Brain pericyte (primary cell): ENCODE measurements at places on chromosomes 13 and 19.

DNA sequence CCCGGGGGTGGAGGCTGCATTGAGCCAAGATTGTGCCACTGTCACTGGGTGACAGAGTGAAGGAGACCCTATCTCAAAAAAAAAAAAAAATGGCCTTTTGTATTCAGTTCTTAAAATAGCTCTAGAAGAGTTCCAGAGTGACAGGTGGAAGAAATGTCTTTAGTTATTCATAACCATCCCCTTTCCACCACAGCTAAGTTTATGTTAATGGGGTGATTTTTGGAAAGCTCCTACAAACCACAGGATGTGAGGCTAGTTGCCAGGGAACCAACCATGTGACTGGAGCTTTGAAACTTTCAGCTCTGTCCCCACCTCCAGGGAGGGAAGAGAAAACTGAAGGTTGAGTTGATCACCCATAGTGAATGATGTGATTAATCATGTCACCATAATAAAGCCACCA, 6.9 kb downstream of the ZNF490 start:
- no peak for DNase-seq

- no peak for DNase-seq
Observed at GRCh38 chr19:39928357-39928725, 6.1 kb downstream of the FCGBP start.

GRCh38 chr13:22061806-22062391, 391.0 kb downstream of the FGF9 start:
- no peak for DNase-seq

DNA sequence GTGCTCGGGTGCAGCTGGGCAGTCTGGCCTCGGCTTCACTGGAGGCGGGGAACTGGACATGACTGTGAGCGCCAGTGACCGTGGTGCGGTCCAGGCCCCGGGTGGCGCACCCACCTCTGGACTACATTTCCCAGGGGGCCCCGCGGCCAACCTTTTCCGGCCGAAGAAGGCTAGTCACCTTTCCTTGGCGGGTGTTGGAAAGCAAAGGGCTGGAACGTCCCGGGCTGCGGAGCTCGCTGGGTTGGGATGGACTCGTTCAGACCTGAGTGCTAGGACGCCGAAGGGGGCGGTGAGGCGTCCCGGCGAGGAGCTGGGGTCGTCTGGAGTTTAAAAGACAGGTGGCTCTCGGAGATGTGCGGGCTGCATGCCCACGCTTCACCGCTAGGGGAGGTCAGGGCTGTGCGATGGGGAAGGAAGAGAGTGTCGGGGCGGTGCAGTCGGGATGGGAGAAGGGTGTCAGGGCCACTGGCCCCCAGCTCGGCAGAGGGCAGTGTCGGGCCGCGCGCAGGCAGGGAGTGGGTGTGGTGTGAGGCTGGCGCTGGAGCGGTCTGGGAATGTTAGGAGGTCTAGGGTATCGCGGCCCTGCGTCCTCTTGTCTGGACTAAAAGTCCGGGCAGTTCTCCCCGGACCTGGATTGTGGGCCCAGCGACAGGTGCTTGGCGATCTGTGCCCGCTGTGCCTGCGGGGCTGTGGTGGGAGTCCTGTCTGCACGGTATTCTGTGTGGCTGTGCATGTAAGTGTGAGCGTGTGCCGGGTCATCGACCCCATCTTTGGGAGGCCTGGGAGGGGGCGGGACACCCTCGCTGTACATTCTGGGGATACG, 57.1 kb downstream of the ZNF568 start:
- DNase-seq, result peak; percentile 33

DNA sequence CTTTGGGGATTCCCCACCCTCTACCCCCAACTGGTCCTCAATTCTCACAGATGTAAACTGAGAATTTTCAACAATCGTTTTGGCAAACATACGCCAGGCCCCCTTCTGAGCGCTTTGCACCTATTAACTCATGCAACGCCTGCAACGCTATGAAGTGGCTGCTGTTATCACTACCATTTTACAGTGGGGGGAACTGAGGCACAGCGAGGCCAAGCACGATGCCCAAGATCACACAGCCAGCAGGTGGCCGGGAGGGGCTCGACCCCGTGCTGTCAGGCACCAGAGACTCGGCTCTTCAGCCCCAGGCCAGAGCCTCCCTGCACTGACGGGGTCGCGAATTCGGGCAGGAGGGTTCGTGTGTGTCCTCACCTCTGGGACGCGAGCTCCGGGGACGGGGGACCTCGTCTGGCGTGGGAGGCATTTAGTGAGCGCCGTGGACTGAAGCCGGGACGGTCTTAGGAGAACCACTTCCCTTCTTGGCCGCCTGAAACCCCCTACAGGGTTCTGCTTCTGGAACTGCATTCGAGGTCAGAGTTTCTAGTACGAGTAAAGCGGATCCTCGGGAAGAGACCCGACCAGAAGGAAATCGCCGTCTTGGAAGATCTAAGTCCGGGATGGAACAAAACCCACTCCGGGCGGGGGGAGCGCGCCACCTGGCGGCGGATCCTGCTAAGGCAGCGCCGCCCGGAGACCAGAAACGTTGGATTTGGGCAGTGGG, 21.0 kb downstream of the ZNF114 start:
- DNase-seq, result peak; percentile 76

DNA sequence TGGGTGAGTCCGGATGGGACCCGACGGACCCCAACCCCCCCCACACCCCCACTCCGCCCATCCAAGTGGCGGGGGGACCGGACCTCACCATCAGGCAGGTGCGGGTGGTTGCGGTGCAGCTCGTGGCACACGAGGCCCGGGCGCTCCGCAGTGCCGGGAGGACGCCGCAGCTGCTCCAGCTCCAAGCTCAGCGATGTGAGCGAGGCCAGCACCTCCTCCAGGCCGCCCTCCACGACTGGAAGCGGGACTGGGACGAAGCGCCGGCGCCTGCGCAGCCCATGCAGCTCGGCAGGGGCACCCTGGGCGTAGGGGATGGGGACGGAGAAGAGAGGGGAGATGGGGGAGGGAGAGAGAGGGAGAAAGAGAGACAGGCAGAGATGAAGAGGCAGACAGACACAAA, 30.1 kb upstream of the OLFM2 start:
- no peak for DNase-seq

DNA sequence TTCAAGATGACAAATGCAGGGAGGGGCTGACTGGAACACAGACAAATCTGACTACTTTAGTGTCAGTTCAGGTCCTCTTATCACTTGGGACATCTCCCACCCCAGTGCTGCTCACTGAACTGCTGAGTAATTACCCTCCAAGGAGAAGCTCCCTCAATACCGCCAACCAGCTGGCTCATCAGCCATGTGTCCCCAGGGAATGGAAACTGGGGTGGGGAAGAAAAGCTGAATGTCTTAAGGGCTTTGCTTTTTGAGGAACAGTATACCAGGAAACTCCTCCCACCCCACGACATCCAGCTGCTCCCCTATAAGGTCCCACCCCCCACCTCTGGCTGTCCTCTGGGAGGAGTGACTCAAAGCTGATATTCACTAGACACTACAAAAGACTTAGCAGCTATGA, 2.0 kb downstream of the ZNF823 start:
- no peak for DNase-seq

GRCh38 chr19:6803036-6803404, 30.5 kb downstream of the VAV1 start:
- no peak for DNase-seq
